Neural progenitor cell (in vitro differentiated cells): ENCODE measurements at places on chromosomes 4 and X. TPM values are rescaled to one million over a fixed set of nuclear protein-coding genes. Genes with fewer than 3 reads are reported as not detected.
A peak's percentile ranks its signal among the peaks of the same experiment; 100 is the strongest.

Gene NEUROG2
- total RNA-seq = 0.09 and 0.90 TPM in 2 replicates

DNA sequence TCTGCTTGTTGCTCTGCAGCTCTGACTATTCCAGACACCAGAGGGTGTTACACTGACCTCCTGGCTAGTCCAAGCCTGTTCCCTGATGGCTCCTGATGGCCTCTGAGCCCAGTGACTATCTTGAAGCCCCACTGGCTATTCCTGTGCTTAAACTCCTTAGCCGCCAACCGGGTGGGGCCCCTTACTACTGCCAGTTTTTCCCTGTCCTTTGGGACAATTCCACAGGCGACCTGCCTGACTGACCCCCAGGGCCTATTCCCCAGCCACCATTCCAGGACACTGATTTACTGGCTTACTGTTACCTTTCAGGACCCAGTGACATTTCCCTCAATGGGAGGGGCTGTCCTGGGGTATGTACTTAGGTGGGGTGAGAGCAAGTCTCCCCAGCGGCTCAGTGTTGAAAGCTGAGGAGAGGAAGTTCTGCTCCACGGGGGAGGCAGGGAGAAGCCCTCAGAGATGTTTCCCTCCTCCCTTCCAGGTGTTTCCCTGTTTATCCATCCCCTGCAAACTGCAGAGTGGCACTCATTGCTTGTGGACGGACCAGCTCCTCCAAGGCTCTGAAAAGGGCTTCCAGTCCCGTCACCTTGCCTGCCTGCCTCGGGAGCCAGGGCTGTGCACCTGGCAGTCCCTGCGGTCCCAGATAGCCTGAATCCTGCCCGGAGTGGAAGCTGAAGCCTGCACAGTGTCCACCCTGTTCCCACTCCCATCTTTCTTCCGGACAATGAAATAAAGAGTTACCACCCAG lies 4.0 kb downstream of the TIMP1 start:
- H3K4me1 ChIP-seq = no peaks in the 10 kb centered on the region
- H3K4me3 ChIP-seq = no peak overlapping the region
- no peaks in the 10 kb centered on the region for H3K36me3 ChIP-seq
- no peaks in the 10 kb centered on the region for H3K27me3 ChIP-seq
- DNase-seq = no peak

GRCh38 chrX:136065044-136065671 lies 79.9 kb downstream of the SLC9A6 start:
- no peak overlapping the region for H3K27ac ChIP-seq
- no peaks in the 10 kb centered on the region for H3K36me3 ChIP-seq
- H3K4me1 ChIP-seq = no peaks in the 10 kb centered on the region
- no peak for DNase-seq

Gene NAA11
- total RNA-seq = not detected in 2 replicates

GRCh38 chr4:12875640-12876243 lies 608.4 kb downstream of the RAB28 start:
- no peaks in the 10 kb centered on the region for H3K27me3 ChIP-seq
- no peak overlapping the region for H3K27ac ChIP-seq
- H3K4me3 ChIP-seq = no peak overlapping the region
- no peaks in the 10 kb centered on the region for H3K4me1 ChIP-seq

DNA sequence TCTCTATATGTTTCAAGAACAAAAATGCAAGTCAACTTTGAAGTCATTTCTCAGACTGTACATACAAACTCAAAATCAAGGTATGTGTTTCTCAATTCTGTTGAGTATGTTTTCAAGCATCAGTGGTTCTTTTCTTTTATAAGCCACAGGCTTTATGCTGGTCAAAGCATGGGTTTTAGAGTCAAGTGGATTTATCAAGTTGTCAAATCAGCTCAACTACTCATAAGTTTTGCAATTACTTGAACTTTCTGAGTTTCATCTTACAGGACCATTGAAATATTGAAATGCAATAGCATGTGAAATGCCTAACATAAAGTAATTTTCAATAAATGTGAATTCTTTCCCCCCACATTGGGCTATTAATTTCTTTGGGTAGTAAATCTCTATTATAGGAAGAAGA lies 239.9 kb upstream of the DKK2 start:
- no peak overlapping the region for H3K27ac ChIP-seq
- H3K4me3 ChIP-seq = no peak overlapping the region
- H3K4me1 ChIP-seq = no peaks in the 10 kb centered on the region

Gene CDS1
- total RNA-seq = 2.8 and 3.5 TPM in 2 replicates

DNA sequence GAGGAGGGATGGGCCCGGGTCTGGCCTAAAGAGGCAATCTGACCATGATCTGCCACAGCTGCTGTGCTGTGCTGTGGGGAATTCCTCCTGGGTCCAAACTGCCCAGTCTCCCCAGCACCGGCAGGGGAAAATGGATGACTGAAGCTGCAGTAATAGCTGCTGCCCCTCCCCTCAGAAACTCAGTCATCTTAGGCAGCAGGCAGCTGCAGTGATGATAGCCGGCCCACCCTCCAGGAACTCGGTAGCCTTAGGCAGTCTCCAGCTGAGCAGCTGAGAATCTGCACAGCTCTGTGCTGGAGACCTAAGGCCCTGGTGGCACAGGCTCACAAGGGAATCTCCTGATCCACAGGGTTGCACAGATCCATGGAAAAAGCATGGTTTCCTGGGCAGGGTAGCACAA lies 113.4 kb upstream of the USP38 start:
- no peaks in the 10 kb centered on the region for H3K4me1 ChIP-seq
- no peaks in the 10 kb centered on the region for H3K36me3 ChIP-seq
- H3K27ac ChIP-seq = no peak overlapping the region
- no peaks in the 10 kb centered on the region for H3K27me3 ChIP-seq

Gene GPR173
- 6.3 and 13.2 TPM in 2 replicates for total RNA-seq

Gene DIPK2B
- total RNA-seq = not detected in 2 replicates

- peaks cover under 1% of the 10 kb centered on the region for H3K4me1 ChIP-seq
- no peak overlapping the region for H3K27ac ChIP-seq
- no peak overlapping the region for H3K4me3 ChIP-seq
- no peak for DNase-seq
- H3K36me3 ChIP-seq = no peaks in the 10 kb centered on the region
These were observed 202.9 kb downstream of the CFAP299 start for GRCh38 chr4:80538276-80538926.

GRCh38 chrX:108584617-108585211 lies 145.1 kb downstream of the COL4A5 start:
- peak; percentile 68 for DNase-seq
- H3K4me1 ChIP-seq = peaks cover 14% of the 10 kb centered on the region
- peaks cover 16% of the 10 kb centered on the region for H3K36me3 ChIP-seq
- H3K27ac ChIP-seq = no peak overlapping the region
- no peak overlapping the region for H3K4me3 ChIP-seq
- no peaks in the 10 kb centered on the region for H3K27me3 ChIP-seq

Gene FAAH2
- total RNA-seq = 8.5 and 24.6 TPM in 2 replicates

Gene PF4V1
- not detected in 2 replicates for total RNA-seq
